Upper lobe of right lung (tissue), 1 donor: ENCODE measurements at places on chromosomes 11 and 22. TPM values are rescaled to one million over a fixed set of nuclear protein-coding genes. Genes with fewer than 3 reads are reported as not detected.

Gene ZFTA
- 9.5 TPM for total RNA-seq

Gene HBG2
- 1.0 TPM for total RNA-seq

Gene TAF10
- 87.8 TPM for total RNA-seq

Gene COMT
- total RNA-seq: 175 TPM

Gene KRTAP5-3
- not detected for total RNA-seq

Gene HTR3A
- not detected for total RNA-seq

Gene APOA1
- total RNA-seq: 5.4 TPM

Gene BTG4
- not detected for total RNA-seq

Gene OR2D2
- not detected for total RNA-seq

Gene MMP7
- total RNA-seq: 16.0 TPM

Gene PGR
- 3.0 TPM for total RNA-seq

Gene MTFP1
- 11.3 TPM for total RNA-seq
